ENCODE measurements at places on chromosomes 7 and 10.

DNA sequence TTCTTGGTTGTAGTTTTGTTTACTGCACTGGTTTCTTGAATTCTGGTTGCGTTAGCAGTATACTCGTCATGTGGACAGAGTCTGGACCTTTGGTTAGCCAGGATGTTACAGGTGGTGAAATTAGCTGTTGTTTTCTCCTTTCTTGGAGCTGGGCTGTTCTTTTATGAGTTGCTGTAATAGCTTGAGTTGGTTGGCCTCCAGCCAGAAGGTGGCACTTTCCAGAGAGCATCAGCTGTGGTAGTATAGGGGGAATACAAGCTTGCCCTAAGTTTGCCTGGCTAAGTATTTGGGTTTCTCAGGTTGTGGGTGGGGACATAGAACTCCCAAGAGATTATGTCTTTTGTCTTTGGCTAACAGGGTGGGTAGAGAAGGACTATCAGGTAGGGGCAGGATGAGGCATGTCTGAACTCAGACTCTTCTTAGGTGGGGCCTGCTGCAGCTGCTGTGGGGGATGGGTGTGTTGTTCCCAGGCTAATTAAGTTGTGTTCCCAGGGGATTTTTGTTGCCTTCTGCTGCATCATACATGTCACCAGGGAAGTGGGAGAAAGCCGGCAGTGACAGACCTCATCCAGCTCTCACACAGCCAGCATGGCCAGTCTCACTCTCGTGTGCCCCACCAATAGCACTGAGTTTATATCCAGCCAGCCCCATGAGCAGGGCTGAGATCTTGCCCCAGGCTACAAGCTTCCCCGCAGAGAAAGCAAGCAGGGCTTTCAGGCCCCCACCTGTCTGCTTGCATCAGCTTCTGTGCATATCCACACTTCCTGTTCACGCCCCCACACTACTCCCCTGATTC is 246.7 kb upstream of the TPK1 start:
- DNase-seq: no peak

DNA sequence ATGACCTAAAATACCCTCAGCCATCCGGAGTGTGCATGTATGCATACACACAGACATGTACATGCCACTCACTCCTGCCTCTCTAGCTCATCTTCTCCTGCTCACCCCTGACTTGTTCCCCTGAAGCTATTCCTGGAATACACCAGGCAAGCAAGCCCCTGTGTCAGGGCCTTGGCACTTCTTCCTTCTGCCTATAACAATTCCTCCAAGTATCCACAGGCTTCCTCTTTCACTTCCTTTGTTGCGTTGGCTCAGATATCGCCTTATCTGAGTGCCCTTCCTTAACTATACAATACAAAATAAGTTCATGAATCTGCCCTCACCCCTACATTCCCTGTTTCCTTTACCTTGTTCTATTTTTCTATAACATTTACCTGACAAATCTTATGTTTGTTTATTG is 88.8 kb downstream of the NOD1 start:
- DNase-seq: no peak

DNA sequence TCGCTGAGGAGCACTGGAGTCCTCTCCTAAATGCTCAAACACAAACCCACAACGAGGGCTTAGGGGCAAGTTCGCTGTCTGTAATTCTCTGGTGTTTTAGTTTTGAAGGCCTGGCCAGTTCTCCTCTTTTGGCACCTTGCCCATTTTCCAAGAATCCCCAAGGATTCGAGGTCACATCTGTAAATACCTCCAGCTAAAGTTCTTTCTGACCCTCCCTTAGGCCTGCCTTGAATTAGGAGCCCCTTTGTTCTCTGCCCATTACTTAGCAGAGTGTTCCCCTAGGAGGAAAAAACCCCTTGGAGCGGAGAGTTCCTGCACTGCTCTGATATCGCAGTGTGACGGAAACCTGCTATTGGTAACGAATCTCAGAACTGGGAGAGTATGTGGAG is 743 bp upstream of the PYROXD2 start:
- DNase-seq: no peak

DNA sequence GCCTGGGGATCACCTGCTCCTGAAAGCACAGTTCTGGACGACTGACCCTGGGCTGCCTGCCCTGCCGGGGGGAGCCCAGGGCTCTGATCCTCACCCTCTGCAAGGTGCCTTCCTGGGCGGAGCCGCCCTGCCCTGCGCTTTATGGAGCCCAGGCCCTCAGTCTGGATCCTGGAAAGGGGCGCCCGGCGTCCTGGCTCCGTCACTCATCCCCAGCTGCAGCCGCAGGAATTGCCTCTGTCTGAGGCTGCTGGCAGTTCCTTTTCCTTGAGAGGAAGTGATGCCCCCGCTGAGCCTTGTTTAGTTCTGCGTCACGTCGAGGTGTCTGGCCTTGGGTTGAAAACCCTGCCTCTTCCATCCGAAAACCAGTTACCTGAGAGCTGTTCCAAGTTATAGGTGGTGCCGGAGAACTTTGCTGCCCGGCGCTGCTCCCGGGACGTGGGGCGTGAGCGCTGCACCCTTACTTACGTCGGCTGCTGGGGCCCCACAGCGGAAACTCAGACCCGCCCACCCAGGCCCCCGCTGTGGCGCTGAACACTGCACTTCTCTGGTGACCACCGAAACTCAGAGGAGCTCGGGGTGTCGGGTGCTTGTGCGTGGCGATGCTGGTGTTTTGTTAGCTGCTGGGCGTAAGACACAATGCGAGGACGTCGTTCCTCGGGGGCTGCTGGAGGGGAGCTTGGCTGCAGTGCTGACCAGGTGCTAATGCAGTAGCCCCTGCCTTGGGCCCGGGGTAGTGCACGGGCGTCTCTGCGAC is 5.4 kb downstream of the MAFK start:
- DNase-seq: no peak

- no peak for DNase-seq
Measured at GRCh38 chr10:3972460-3973301, 187.7 kb upstream of the KLF6 start.

All from GM12864 (cell line).